Esophagus squamous epithelium (tissue), 5 donors: ENCODE measurements at places on chromosomes 4 and X. TPM values are rescaled to one million over a fixed set of nuclear protein-coding genes. Genes with fewer than 3 reads are reported as not detected.

Gene TXK
- total RNA-seq = 1.7 TPM

Gene ITGB1BP2
- total RNA-seq = 3.9 TPM

Gene BMPR1B
- total RNA-seq = 0.09 TPM

Gene DNAAF6
- not detected for total RNA-seq

Gene CORIN
- 0.38 TPM for total RNA-seq

DNA sequence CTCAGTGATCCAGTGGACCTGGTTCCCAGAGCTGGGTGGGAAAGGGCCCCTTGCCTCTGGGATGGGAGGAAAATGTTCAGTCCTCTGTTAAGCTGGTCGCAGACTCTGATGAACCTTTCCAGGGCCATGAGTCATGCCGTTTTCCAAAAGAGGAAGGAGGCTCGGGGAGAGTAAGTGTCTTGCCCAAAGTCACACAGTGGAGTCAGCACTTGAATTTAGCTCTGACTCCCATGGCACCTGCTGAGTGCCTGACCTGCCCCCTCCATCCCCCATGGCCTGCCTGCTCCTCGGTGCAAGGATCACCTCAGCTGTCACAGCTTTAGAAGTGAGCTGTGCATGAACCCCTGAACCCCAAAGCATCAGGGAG, 14.0 kb upstream of the KIAA0232 start:
- no peak for DNase-seq

- no peak for DNase-seq
Observed at GRCh38 chrX:57596516-57596915, 4.7 kb downstream of the ZXDB start.

DNA sequence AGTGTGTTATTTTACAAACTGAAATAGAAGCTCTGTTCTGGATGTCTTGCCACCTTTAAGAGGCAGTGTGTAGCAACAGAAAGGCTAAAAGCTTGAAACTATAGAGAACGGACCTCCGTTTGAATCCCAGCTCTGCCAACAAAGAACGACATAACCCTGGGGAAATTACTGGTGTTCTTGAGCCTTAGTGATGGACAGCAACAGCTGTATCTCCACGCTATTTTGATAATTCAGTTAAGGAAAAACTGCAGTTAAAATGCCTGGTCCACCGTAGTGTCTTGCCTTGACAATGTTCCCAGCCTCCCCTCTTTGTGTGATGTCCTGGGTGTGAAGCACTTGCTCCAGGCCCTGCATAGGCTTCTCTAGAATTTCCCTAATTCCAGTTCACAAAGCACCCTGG, 256.8 kb upstream of the HS3ST1 start:
- DNase-seq = no peak

DNA sequence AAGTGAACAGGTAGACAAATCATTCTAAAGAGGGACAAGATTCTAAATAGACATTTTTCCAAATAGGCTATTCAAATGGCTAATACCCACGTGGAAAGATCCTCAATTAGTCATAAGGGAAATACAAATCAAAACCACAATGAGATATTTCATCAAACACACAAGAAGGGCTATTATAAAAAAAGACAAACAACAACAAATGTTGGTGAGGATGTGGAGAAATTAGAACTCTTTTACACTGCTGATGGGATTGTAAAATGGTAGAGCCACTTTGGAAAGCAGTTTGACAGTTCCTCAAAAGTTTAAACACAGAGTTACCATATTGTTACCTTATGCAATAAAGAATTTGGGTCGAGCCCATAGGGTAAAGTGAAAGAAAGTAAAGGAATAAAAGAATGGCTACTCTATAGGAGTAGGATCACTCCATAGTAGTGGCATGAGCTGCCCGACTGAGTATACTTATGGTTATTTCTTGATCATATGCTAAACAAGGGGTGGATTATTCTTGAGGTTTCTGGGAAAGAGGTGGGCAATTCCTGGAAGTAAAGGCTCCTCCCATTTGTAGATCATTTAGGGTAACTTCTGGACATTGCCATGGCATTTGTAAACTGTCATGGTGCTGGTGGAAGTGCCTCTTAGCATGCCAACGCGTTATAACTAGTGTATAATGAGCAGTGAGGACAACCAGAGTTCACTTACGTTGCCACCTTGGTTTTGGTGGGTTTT, 58.9 kb upstream of the FAM9C start:
- DNase-seq = no peak

- DNase-seq = no peak
Observed at GRCh38 chrX:1507511-1508463, 29.2 kb downstream of the P2RY8 start.

GRCh38 chr4:67746797-67747495, 7.2 kb downstream of the GNRHR start:
- no peak for DNase-seq

- no peak for DNase-seq
Observed at GRCh38 chr4:4761128-4761982, 98.1 kb upstream of the MSX1 start.

DNA sequence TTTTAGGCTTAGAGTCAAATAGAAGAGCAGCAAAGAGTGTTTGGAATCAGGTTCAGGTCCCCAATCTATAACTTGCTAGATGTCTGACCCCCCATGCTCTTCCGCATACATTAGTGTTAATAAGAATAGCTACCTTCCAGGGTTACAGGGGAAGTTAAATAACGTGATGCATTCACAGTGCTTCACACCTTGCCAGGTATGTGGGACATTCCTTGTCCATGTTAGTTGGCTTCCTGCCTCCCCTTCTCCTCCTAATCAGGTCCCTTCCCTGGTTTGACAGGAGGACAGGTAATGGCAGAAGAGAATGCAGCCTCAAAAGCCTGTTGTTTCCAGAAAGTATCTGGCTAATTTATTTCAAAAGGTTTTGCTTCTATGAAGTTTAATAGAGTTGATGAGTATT, 248.7 kb downstream of the MID1IP1 start:
- no peak for DNase-seq
